GM12878 (cell line): ENCODE measurements at places on chromosomes 12 and 14.

DNA sequence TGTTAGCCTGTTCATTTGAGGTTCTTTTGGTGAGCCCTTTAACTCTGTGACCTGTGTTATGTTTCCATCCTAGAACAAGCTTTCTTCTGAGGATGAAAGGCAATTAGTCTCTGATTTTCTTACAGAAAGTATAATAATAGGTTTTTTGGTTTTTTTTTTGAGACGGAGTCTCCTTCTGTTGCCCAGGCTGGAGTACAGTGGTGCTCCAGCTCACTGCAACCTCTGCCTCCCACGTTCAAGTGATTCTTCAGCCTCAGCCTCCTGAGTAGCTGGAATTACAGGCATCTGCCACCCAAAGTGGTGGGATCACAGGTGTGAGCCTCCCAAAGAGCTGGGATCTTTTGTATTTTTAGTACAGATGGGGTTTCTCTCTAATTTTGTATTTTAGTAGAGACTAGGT lies 52.7 kb upstream of the SYNE2 start:
- no peak for DNase-seq
- no peak overlapping the region for H3K4me3 ChIP-seq
- H3K4me1 ChIP-seq: no peaks in the 10 kb centered on the region
- H3K27ac ChIP-seq: no peak overlapping the region

DNA sequence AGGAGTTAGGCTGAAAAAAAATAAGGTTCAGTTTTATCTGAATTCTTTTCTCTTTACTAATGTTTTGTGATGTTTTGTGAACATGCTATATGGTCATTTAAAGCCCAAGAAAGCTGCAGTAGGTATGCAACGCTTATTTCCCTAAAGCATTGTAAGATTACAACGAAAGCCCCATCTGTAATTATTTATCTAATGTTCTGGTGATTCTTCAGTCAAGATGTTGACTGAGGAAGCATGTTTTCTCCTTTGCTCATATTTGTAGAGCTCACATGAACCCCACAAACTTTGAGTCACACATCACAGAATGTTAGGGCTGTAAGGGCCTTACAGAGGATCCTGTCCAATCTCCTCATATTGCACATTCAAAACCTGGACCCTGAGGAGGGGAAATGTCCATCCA lies 3.2 kb upstream of the TUBA1C start:
- H3K27ac ChIP-seq: no peak overlapping the region
- DNase-seq: no peak
- no peaks in the 10 kb centered on the region for H3K27me3 ChIP-seq
- H3K36me3 ChIP-seq: peaks cover 3% of the 10 kb centered on the region; the same call in 1 of the 2 replicates

DNA sequence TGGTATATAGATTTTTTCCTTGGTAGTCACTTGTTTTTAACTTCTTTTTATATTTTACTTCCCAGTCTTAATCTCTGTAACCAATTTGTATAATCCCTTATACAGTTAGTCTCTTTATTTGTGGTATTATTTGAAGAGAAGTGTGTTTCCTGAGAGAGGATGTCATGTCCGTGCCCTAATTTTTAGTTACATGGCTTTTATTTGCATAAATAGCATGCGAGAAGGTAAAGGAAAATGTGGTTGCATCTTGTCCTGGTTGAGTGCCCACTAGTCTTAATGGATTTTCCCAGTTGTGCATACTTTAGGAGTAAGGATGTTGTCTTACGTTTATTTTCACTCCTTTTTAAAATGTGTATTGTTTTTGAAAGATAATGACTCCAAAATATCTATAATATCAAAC lies 27.5 kb downstream of the RAP1B start:
- H3K4me3 ChIP-seq: no peak overlapping the region
- H3K27me3 ChIP-seq: no peaks in the 10 kb centered on the region
- peak overlapping the region; percentile 40 for H3K27ac ChIP-seq
- H3K4me1 ChIP-seq: peaks cover 24% of the 10 kb centered on the region
- DNase-seq: no peak

DNA sequence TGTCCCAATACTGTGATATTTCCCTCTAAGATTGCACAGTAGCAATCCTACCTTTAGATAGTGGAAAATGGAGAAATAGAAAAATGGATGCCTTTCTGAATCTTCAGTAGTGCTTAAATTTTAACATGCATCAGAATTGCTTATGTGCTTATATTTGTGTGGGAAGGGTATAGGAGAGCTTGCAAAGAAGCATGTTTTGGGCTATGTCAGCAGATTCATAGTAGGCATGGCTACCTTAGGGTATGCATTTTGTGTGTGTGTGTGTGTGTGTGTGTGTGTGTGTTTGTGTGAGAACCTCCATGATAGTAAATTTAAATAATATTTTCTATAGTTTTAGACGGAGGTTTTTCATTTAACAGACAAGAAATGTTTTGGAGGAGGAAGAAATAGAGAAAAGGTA lies 38.3 kb downstream of the NEUROD4 start:
- DNase-seq: no peak
- H3K27ac ChIP-seq: no peak overlapping the region
- H3K36me3 ChIP-seq: no peaks in the 10 kb centered on the region
- no peaks in the 10 kb centered on the region; the same call in 1 of the 2 replicates for H3K27me3 ChIP-seq
- no peak overlapping the region for H3K4me3 ChIP-seq

DNA sequence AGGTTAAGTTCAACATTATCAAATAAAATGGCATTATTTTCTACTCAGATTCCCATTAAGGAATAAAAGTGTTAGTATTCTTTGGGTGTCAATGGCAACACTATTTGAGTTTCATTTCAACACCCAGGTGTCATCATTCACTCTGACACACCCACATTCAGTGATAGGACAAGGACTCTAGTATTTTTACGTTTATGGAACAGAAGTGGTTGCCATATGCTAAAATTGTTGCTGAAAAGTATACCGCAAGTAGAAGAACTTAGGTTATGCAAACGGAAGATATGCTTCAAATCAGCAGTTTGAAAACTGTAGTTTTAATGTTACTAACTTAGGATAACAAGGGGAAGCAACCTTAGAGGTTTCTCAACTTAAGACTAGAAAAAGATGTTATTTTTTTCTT lies 20.0 kb upstream of the SGPP1 start:
- no peak for DNase-seq
- peak overlapping the region; percentile 21; the same call in 1 of the 2 replicates for H3K4me3 ChIP-seq
- no peaks in the 10 kb centered on the region for H3K36me3 ChIP-seq
- peak overlapping the region; percentile 72 for H3K27ac ChIP-seq
- peaks cover 36% of the 10 kb centered on the region for H3K4me1 ChIP-seq

DNA sequence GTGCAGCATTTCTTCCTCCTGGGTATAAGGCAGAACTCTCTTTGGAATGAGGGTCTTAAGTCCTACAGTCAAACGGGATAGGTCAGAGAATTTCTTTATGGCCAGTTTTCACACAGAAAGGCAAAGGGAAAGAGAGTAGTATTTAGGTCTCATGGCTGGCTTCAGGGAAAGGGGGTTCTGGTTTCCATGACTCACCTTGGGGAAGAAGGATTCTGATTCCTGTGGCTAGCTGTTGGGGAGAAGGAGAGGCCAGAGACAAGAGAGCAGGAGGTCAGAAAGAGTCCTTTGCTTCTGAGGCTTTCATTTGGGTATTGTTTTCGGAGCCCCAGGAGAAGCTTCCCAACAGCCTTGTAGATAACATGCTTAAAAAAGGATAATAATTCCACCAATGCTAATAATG lies 332.5 kb downstream of the NPAS3 start:
- no peak overlapping the region for H3K27ac ChIP-seq
- H3K4me3 ChIP-seq: no peak overlapping the region
- no peaks in the 10 kb centered on the region for H3K36me3 ChIP-seq
- H3K4me1 ChIP-seq: no peaks in the 10 kb centered on the region
- no peaks in the 10 kb centered on the region for H3K27me3 ChIP-seq
- no peak for DNase-seq

DNA sequence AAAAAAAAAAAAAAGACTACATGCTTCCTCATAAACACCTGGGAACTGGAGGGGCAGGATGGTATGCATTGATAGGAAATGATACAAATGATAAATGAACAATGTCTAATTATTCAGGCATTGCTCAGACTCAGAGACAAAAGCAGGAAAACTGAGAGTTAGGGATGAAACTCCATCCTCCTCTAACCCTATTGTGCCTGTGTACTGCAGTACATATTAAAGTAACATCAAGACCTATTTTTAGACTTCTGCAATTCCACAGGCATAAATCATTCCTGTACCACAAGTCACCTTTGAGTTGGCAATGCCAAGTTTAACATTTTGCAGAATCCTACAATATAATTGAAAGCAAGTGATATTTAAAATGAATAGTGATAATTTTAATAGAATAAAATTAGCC lies 156.5 kb upstream of the USP15 start:
- H3K27me3 ChIP-seq: no peaks in the 10 kb centered on the region
- no peak overlapping the region for H3K4me3 ChIP-seq
- no peak overlapping the region for H3K27ac ChIP-seq
- DNase-seq: no peak
- no peaks in the 10 kb centered on the region for H3K4me1 ChIP-seq
- H3K36me3 ChIP-seq: no peaks in the 10 kb centered on the region

GRCh38 chr12:104846056-104846767 lies 111.9 kb downstream of the SLC41A2 start:
- no peak for DNase-seq
- H3K4me3 ChIP-seq: no peak overlapping the region
- H3K27me3 ChIP-seq: no peaks in the 10 kb centered on the region
- H3K4me1 ChIP-seq: no peaks in the 10 kb centered on the region

- H3K27me3 ChIP-seq: no peaks in the 10 kb centered on the region
- no peaks in the 10 kb centered on the region for H3K4me1 ChIP-seq
Observed at GRCh38 chr12:15244341-15244740, 23.1 kb upstream of the RERG start.

DNA sequence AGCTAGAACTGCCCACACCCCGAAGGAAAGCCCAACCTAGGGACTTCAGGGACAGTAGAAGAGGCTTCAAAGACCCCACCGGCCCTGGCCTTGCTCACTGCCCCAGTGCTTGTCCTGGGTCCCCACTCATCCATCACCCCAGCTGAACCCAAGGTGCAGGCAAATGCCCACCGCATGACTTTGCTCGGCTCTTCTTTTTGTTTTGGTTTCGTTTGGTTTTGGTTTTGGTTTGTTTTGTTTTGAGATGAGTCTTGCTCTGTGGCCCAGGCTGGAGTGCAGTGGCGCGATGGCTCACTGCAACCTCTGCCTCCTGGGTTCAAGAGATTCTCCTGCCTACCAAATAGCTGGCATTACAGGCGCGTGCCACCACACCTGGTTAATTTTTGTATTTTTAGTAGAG lies 9.0 kb downstream of the CCDC85C start:
- H3K36me3 ChIP-seq: no peaks in the 10 kb centered on the region
- H3K4me1 ChIP-seq: peaks cover 5% of the 10 kb centered on the region; the same call in 1 of the 2 replicates
- H3K27me3 ChIP-seq: no peaks in the 10 kb centered on the region
- H3K4me3 ChIP-seq: peak overlapping the region; percentile 23; the same call in 1 of the 2 replicates

GRCh38 chr12:20047901-20048300 lies 320.4 kb upstream of the PDE3A start:
- H3K27me3 ChIP-seq: no peaks in the 10 kb centered on the region
- no peak for DNase-seq
- H3K36me3 ChIP-seq: no peaks in the 10 kb centered on the region

GRCh38 chr12:88723219-88723618 lies 142.9 kb upstream of the KITLG start:
- no peaks in the 10 kb centered on the region for H3K36me3 ChIP-seq
- no peak overlapping the region for H3K4me3 ChIP-seq
- no peak for DNase-seq

DNA sequence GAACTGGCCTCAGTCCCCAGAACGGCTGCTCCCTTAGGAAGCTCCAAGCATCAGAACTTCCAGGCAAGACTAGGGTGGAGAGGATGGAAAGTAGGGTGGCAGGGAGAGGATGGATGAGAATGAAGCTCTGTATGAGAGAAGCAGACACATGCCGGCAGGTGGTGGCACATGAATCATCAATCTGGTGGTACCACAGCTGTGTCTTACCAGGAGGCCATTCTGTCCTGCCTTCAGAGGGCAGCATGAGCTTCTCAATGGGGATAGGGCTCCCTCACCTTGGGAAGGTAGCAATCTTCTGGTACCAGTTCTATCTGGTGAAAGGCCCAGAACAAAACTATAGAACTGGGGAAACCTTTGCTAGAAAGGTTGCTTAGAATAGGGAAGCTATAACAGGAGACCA lies 55.4 kb upstream of the PYGL start:
- H3K27ac ChIP-seq: no peak overlapping the region
- DNase-seq: no peak
- H3K27me3 ChIP-seq: no peaks in the 10 kb centered on the region
- H3K4me3 ChIP-seq: no peak overlapping the region
- no peaks in the 10 kb centered on the region for H3K36me3 ChIP-seq

GRCh38 chr12:48999371-49000131 lies at the start of gene DDN:
TSS of gene DDN (minus strand) at chr12:48999375. CDS start at chr12:48999287, 88 bp downstream.
- H3K4me1 ChIP-seq: peaks cover 27% of the 10 kb centered on the region
- no peaks in the 10 kb centered on the region for H3K27me3 ChIP-seq
- peaks cover 5% of the 10 kb centered on the region for H3K36me3 ChIP-seq
- H3K27ac ChIP-seq: peak within 1 kb of the TSS; percentile 60
- peak within 1 kb of the TSS; percentile 69 for H3K4me3 ChIP-seq

DNA sequence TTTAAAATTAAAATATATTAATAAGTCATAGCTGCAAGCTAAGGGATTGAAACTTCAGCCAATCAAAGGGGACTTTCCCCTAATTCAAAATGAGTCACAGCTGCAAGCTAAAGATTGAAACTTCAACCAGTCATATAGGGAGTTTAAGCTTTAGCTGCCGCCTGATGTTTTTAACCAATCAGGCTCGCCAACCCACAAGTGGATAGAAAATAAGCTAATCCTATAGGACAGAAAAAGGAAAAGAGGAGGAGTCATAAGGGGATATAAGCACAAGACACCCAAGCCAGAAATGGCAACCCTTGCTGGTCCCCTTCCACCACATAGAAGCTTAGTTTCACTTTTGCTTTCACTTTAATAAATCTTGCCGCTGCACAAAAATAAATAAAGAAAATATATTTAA lies 1154.6 kb downstream of the GALC start:
- no peaks in the 10 kb centered on the region for H3K27me3 ChIP-seq
- no peak overlapping the region for H3K27ac ChIP-seq
- no peaks in the 10 kb centered on the region for H3K36me3 ChIP-seq
- DNase-seq: no peak
